NCI-H2081 treated with DMSO at 0.1 percent for 48 hours (cell line): ENCODE measurements at places on chromosomes 4 and X.

DNA sequence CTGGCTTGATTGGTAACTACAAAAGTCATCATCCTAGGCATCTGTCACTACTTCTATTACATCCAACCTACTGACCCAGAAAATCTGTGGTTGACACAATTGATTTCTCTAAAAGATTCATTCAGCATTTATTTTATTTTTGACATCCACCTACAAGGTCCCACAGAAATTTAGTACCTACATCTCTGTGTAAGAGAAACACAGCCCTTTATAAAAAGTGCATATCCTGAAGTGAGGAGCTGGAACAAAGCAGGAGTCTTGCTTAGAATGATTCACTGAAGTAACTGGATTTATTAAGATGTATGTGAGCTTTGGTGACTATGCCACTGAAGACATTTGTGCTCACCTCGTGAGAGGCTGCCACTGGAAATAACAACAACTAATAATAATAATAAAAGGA, 391.0 kb downstream of the GPAT3 start:
- no peak for DNase-seq

DNA sequence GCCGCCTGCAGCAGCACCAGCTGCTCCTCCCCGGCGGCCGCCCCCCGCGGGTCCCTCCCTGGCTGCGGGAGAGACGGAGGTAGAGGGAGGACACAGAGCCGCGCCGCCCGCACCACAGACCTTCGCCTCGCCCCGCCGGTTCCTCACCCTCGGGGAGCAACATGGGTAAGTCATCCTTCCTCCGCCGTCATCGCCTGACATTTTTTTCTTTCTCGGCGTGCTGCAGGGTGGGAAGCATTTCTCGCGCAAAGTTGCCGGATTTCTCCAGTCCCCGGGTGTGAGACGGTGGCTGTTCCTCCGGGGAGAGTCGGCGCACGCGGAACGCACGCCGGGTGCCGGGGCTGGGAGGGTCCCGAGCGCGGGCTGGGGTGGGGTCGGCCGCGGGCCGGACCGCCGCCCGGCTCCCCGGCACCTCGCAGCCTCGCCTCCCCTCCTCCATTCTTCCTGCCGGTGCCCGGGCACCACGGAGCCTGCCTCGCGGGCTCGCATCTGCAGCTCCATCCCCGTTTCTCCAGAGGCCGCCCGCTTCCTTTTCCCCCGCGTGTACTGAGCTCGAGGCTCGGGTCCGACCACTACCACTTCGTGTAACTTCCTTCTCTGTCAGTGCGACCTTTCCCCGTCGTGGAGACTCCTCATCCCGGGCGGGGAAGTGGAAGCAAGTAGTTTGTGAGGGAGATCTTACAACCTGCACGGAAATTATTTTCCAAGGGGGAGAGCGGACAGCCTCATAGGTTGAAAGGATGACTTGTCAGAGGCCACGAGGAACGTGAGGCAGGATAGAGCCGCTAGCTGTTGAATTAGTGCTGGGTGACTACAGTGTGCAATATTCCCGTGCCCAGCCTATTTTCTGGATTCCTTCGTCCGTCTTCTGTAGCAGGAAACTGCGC, 464 bp downstream of the RAP1GDS1 start:
- no peak for DNase-seq

DNA sequence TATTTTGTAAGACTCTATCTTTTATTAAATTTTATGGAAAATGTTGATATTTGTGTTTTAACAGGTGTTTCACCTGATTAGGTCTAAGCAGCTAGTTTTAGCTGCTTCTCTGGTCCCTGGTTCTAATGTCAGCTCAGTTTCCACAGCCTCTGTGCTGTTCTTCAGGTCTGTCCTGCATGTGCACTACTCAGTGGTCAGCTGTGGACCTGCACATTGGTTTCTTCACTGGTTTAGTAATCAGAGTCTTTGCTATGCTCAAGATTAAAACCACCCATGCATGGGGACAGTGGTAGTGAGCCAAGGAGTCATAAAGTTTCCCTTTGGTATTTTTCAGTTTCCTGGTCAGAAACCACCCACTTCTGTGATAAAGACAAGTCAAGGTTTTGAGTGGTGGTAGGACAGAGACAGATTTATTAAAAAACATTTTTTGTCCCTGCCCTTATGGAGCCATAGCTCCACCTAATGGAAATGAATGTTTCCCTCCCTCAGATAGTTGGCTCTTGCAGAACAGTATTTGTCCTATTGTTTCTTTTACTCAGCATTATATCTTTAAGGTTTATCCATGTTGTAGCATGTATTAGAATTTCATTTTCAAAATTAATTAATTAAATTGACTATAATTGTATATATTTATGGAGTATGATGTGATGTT, 36.8 kb upstream of the VBP1 start:
- DNase-seq, result no peak

- DNase-seq, result peak; percentile 8
These were observed 990.2 kb downstream of the STPG2 start for GRCh38 chr4:97153042-97153441.

GRCh38 chr4:78477276-78477675, 74.3 kb upstream of the ANXA3 start:
- no peak for DNase-seq

GRCh38 chr4:133802359-133803140, 399.0 kb downstream of the PABPC4L start:
- DNase-seq, result no peak

DNA sequence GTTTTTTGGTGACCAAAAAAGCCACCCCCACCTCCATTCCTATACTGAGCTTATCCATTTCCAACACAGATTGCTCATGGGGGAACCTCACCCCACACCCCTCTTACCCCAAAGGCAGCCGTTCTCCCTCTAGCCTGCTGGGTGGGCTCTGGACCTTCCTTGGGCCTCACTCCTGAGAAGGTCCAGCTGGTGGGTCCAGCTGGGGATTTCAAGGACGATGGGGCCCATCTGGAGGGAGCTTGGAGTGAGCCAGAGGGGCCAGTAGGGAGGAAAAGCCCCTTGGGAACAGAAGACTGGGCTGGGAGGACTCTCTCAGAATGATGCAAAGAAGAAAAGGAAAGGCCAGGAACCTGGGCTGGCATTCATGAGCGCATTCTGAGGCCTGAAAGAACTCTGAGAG, 42.0 kb upstream of the PJA1 start:
- no peak for DNase-seq

- no peak for DNase-seq
These were observed 766.1 kb downstream of the KCTD8 start for GRCh38 chr4:43682551-43682950.

DNA sequence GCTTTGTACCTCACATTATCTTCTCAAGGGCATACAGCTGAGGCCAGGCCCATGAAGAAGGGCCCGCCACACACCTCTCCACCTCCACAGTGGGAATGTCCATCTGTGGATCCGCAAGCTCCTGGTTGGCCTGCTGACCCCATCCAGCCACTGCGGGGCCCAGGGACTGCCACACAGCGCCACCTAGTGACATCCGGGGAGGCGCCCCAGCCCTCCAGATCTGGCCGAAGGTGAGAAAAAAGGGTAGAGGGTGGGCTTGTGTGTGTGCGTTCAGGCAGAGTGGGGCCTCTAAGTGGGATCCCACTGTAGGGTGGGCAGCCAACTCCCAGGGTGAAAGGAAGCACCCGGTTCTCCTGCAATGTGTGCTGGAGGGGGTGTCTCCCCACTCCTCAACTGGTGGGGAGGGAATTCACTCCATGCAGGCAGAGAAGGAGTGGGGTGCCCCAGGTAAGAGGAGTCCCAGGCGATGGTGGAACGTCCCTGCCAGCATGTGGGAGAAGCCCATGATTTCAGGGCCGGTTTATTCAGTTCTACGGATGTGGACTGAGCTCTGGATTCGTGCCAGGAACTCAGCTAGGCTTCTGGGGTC, 117.3 kb downstream of the ENPP6 start:
- DNase-seq, result no peak

GRCh38 chr4:22237155-22237751, 278.6 kb downstream of the ADGRA3 start:
- no peak for DNase-seq

DNA sequence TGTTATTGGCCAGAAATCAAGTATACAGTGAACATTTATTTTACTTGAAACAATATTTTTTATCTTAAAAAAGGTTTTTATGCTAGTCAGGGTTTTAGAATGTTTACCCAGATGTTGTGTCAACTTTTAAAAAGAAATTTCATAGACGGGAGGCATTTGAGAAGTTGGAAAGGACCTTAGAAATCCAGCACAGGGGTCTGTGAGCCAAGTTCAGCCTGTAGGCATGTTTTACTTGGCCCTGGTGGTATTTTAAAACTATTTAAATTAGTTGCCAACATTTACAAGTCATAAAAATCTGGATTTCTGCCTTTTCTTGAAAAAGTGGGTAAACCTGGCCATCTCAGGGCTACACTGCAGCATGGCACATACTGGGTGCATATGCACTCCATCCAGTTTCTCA, 25.5 kb upstream of the FHL1 start:
- DNase-seq, result no peak

DNA sequence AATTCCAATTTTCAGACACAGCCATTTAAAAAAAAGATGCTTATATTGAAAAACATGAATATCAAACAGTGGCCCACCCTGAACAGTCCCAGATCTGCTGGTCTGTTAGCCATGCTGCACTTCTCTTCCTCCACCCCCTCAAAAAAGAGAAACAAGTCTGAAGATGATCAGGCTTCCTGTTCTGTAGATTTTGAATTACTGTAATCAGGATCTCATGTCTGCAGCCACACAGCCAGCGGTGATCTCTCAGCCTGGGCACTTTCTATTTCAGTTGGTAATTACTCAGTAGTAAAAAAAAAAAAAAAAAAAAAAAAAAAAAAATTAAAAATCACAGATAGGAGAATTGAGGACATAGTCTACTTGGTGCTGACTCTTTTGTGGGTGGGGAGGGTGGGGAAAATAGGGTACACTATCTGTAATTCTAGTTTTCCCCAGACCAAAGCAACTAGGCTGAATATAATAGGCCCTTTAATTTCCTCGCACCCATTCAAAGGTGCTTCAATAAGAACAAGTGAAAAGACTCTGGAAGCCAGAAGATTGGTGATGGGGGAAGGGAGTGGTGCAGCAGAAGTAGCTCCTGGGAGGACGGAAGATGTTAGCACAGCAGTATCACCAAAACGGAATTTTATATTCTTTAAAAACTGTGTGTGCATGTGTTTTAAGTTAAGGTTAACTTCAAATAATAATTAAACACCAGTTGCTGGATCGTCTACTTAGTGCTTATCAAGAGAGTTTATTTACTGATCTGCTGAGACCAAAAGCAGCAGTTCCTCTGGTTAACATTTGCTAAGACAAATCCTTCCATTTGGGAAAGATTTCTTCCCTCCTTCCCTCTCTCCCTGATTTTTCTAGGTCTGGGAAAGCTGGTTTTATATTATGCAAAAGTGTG, 47.0 kb downstream of the SPRY1 start:
- no peak for DNase-seq

GRCh38 chrX:45801554-45801953, 600.9 kb upstream of the DIPK2B start:
- peak; percentile 4 for DNase-seq

DNA sequence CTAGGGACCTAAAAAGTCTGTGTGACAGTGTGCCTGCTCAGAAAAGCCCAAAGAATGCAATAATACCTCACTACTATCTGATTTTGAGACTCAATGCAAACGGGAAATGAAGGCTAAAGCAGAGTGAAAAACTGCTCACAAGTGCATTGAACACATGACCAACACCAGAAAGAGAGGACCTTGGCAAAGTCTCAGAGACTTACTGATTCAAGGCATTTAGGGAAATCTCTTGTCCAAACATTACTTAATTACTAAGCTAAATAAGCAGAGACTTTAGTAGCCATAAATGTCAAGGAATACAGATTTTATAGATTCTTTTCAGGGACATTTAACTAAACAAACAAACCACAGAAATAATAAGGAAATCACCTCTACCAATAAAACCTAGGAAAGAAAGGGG, 916.0 kb downstream of the FSTL5 start:
- DNase-seq, result no peak

GRCh38 chrX:104749951-104750610, 184.1 kb downstream of the IL1RAPL2 start:
- DNase-seq, result no peak

- DNase-seq, result no peak
These were observed 34.9 kb downstream of the SMARCA1 start for GRCh38 chrX:129488359-129488758.

- no peak for DNase-seq
These were observed 1457.2 kb upstream of the PCDH7 start for GRCh38 chr4:29262986-29263385.

DNA sequence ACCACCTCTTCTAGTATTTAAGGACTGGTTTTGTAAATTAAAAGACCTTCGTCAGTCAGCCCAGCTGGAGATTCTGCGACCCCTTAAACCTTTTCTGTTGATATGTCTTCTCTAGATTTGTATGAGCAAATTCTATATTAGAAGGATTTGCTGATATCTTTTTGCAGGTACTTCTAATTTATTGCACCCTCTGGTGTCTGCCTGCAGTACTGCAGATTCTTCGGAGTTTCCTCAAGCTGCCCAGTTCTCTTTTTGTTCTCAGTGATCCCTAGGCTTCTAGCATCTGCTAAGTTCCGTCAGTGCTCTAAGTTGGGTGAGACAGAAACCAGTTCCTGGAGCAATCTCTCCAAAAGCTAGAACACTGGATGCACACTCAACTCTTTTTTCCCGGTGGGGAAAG, 545.2 kb downstream of the C4orf33 start:
- no peak for DNase-seq

GRCh38 chr4:140335076-140335475, 38.4 kb upstream of the SCOC start:
- DNase-seq, result no peak

GRCh38 chr4:73230865-73231517, 27.6 kb downstream of the ANKRD17 start:
- DNase-seq, result no peak

DNA sequence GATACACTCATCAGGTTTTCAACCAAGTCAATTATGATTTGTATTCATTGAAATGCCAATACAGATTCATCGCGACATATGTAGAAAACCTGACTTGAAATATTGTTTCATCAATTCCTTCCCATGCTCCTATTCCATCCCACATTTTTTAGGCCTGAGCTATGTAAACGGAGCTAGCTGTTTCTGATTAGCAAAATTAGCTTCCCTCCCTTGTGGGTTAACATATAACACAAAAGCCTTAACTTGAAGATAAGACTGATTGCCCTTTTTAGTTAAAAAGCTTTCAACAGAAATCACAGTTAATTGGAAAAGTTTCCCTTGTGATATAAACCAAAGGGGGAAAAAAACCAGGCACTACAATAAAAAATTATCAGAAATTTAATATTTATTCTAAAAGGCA, 32.8 kb upstream of the DCLK2 start:
- no peak for DNase-seq

DNA sequence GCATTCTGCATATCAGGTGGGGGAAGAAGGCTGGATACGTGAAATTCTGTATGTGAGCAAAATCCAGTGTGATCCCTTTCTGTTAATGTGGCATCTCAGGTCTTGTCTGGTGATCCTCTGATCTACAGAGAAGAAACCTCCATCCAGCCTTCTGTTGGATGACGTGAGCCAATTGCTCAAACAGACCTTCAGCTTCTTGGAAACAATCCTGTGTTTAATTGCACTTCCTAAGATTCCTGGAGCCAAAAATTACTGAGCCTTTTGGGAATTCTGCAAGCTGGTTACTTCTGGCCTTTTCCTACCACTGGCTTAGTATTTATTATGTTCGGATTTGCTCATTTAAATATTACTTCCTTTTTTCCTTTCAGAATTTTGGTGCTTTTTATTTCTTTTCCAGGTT, 51.2 kb downstream of the TRIML1 start:
- DNase-seq, result no peak

GRCh38 chr4:168831919-168832762, 177.9 kb downstream of the CBR4 start:
- DNase-seq, result no peak

GRCh38 chrX:3326681-3327080, 19.8 kb downstream of the MXRA5 start:
- no peak for DNase-seq
